ENCODE measurements at places on chromosomes 7 and 10.

DNA sequence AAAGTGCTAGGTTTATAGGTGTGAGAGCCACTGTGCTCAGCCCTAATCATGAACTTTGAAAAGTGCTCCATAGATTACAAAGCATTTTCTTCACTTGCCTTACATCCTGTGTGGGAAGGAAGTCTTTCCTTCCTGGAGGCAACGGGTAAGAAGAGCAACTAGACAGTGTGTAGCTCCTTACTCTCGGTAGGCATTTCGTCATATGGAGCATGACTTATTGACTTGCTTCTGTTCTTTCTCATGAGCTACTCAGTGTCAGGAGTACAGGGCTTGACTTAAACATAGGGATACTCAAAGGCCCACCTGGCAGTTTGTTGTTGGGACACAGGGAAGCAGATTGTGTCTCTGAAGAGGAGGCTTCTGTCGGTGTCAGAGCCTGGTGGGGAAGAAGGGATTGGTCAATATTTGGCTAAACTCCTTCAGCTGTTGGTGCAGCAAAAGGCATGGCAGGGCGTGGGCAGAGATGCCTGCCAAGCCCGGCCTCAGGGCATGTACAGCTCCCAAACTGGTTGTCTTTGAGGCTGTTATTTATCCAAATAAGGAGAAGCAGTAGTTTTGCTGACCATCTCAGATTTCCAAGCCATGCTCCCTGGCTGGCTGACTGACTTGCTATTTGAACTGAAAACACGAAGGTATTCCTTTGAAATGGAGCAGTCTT lies 248.9 kb downstream of the KIAA1217 start:
- DNase-seq, result peak; percentile 85

DNA sequence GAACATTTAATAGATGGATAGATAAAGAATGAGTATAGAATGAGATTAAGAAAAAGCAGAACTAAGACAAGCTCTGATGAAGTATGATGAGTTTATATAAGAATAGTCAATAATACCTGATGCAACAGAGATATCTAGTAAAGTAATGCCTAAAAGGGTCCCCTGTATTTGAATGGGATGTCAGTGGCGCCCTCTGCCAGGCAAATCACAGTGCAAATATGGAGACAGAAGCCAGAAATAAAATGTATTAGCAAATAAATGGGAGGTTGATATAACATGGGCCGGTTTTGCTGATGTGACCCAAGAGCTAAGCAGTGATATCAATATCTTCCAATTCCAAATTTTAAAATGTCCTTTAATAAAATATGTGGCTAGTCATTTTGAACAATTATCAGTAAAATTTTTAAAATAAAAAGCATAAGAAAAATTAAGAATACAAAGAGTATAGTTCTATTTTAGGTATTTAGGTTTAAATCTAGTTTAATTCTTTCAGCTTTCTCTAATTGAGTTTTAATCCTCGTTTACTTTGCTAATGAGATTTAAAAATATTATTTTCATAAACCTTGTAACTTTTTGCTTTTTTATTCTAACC lies 62.6 kb downstream of the ADK start:
- DNase-seq, result peak; percentile 48

DNA sequence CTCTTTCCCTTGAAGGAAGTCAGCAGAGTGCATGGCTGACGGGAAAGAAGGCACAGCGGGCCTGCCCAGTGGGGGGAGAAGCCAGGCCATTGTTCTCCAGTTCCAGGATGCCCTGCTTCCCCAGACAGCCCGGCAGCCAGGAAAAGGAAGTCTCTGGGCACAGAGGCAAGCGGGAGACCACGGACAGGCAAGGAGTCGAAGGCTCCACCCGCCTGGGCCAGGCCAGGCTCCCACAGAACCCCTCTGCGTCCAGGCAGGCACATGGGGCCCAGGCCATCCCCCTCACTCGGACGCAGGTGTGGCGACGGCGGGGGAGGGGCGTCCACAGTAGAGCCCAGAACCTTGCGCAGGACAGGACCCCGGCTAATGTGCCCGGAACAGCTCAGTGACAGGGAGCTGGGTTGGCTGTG lies 8.7 kb downstream of the GPR146 start:
- no peak for DNase-seq

GRCh38 chr10:112434988-112435619 lies 11.6 kb downstream of the ZDHHC6 start:
- peak; percentile 21 for DNase-seq

GRCh38 chr7:43572516-43573049 lies 10.3 kb upstream of the STK17A start:
- peak; percentile 100 for DNase-seq

- DNase-seq, result no peak
These were observed 108.9 kb downstream of the ITGB8 start for GRCh38 chr7:20439416-20440185.

DNA sequence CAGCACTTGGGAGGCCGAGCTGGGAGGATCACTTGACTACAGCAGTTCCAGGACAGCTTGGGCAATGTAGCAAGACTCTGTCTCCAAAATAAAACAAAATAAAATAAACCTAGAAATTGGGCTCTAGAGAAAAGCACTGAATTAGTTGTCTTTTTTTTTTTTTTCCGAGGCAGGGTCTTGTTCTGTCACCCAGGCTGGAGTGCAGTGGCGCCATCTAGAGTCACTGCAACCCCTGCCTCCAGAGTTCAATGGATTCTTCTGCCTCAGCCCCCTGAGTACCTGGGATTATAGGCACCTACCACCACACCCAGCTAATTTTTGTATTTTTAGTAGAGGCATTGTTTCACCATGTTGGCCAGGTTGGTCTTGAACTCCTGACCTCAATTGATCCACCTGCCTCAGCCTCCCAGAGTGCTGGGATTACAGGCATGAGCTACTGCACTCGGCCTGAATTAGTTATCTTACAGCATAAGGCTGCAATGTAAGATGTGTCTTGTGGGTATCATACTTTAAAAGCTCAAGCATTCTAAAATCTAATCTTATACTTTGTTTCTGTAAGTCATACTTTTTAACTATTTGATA lies 12.8 kb downstream of the MEIG1 start:
- DNase-seq, result no peak

DNA sequence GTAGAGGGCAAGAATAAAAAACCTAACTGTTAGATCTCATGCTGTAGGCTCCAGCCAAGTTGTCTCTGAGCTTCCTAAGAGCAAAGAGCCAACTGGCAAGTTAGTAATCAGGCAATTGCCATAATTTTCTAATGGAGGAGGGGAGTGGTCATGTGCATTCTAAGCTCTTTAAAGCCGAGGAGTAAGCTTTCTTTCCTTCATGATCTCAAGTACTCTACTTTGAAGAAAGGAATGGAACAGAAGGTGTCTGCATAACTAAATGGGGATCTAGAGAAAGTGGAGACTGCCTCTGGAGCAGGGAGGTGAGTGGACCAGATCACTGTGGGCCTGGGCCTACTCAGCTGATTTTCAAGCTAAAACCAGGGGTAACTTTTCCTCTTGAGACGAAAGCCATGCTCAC lies 37.7 kb upstream of the TOMM7 start:
- DNase-seq, result no peak

DNA sequence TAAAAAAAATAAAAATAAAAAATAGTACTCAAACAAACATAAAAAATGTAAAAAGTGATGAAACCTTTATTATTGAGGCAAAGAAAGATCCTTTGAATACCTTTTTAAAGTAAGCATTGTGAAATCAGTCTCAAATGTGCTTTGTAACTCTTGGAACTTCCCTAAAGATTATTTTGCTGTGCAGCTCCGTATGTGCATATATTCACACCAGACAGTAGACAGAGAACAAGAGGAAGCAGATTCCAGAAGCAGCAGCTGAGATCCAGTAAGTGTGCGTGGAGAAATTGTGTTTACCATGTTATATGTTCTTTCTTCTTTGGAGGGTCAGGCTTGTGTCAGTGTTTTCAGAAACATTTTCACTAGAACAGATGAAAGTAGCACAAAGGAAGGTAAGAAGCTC lies 324.9 kb downstream of the AGMO start:
- DNase-seq, result no peak

Data from LHCN-M2 (cell line).